RCC 7860 (cell line): ENCODE measurements at places on chromosomes 7 and 10.

DNA sequence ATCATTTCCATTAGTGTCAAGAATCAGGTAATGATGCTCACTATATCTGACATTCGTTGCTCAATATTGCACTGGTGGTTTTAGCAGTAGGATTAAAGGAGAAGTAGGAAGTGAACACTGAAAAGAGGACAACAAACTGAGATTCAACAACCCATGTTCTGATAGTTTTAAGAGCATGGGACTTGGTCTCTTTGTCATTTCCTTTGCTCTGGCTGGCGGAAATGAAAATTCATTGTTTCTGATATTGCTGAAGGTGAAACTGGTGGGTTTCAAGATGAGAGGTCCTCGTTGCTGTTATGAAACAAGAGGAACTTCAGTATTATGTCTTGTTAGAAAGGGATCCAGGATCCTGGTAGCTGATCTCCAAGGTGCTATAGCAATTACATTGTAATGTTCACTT is 129.0 kb downstream of the DNAH11 start:
- no peak for DNase-seq

DNA sequence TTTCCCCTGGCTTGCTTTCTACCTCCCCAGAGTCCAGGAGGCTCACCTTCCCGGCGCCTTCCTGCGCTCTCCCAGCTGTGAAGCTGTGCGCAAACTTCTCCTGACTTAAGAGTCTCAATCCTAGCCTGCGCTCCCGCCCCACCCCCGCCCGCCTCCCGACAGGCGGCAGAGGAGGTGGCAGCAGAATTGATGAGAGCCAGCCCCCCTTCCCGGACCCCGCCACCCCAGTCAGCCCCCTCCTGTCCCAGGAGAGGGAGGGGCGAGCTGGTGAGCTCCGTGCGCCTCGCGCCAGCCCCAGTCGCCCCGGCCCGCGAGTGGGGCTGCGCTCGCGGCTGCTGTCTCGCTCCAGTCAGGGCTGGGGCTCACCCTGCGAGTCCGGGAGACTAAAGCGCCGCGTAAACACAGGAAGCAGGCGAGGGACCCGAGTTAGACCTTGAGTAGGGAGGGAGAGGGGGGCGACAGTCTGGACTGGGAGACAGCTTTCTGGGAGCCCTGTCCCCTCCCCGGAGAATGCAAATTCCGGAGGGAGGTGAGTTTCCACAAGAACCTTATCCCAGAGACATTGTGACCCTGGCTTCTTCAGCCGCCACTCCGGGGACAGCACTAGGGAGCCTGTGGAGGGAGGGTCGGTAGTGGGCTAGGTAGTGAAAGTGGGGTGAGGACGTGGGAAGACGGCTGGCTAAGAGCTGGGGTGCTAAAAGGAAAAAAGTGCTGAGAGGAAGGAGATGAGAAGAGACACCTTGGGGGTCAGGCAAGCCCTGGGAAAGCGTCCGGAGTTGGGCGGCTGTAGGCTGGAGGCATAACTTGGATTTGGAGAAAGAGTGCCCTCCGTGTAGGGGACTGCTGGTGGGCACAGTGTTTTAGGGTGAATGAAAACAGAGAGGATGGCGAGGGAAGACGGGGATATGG is at the start of gene CALCR:
Gene CALCR (minus strand): TSS at position 79 of the 909 bp plus-strand sequence. CDS start 87,743 bp downstream, outside the sequence.
- no peak for DNase-seq

DNA sequence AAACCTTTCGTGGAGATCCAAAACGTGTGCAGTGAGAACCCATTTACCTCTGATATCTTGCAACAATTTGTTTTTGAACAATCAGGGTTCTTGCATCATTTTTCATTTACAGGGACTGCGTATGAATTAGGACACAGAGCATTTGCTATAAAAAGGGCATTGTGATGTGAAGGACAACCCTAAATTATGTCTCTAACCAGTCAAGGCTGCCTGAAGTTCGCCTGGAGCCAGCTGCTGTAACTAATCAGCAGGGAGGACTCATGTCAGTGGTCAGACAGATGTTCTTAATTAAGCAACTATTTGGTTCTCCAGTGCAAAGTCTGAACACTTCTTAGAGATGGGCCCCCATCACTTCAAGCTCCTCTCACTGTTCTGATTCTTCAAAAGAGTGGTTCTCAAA is 674.8 kb downstream of the KCNMA1 start:
- no peak for DNase-seq

GRCh38 chr7:17230099-17230807 is 68.2 kb upstream of the AHR start:
- DNase-seq: no peak

DNA sequence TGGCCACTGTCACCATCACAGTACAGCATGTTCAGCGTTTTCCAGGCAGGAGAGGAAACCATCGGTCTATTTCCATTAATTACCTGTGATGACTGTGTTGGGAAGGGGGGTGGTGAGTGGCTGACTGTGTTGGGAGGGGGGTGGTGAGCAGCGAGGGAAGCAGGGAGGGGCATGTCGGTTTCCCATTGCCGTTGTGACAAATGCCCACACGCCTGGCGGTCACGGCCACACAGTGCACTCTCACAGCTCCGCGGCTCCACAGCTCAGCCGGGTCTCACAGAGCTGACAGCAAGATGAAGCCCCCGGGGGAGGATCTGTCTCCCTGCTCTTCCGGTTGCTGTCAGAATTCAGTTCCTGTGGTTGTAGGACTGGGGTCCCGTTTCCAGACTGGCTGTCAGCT is 39.0 kb downstream of the AP5Z1 start:
- no peak for DNase-seq
